ENCODE measurements at places on chromosomes 1 and 21.

DNA sequence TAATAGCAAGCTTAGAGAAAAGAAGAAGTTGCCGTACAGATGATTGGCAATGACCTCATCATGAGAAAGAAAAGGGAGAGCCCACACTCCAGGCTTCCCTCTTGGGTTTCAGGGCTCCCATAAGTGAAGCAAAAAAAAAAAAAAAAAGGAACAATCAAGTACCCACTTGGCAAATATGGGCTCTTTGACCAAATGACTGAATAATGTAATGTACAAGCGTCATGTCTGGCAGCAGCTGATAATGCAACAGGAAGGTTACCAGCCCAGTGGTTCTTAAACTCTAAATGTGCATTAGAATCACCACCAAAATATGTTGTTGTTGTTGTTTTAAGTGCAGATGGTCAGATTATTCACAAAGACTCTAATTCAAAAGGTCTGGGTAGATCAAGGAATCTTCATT lies 13.5 kb downstream of the TNFSF4 start:
- no peak for DNase-seq

- no peak for DNase-seq
Measured at GRCh38 chr1:60990714-60991090, 91.7 kb upstream of the NFIA start.

- DNase-seq = no peak
Measured at GRCh38 chr1:155864393-155864792, 5.0 kb downstream of the SYT11 start.

DNA sequence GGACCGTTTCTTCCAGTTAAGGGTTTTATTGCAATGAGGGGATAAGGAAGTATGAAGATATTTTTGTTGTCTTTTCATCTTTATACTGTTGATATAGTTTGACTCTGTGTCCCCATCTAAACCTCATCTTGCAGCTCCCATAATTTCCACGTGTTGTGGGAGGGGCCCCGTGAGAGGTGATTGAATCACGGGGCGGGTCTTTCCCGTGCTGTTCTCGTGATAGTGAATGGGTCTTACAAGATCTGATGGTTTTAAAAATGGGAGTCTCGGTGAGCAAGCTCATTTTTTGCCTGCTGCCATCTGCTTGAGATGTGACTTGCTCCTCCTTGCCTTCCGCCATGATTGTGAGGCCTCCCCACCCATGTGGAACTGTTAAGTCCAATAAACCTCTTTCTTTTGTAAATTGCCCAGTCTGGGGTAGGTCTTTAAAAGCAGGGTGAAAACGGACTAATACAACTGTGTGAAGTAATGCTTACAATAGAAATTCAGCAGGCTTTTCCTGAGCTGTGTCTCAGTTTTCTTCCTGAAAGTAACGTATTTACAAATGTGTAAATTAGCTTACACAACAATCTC lies 377.3 kb downstream of the SIPA1L2 start:
- no peak for DNase-seq

DNA sequence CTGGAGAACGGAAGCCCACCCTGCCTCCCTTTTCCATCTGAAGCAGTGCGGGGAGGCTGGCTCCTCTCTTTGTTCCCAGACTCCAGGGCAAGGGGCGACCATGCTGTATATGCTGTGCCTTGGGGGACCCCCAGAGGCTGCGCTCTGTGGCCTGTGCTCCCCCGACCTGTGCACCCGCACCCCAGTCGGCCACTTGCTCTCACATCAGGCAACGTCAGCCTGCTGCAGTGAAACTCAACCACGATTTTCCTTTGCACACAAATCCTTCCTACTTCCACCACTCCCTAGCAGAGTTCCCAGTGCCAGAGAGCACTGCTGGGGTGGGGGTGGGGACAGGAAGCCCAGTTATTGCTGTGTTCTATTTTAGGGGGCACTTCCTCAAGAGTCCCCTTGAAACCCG lies 52.5 kb downstream of the SIM2 start:
- DNase-seq = no peak

- DNase-seq = no peak
Measured at GRCh38 chr21:45644041-45644906, 749 bp downstream of the PCBP3 start.

GRCh38 chr1:228136901-228137300 lies 3.2 kb upstream of the GUK1 start:
- DNase-seq = no peak

DNA sequence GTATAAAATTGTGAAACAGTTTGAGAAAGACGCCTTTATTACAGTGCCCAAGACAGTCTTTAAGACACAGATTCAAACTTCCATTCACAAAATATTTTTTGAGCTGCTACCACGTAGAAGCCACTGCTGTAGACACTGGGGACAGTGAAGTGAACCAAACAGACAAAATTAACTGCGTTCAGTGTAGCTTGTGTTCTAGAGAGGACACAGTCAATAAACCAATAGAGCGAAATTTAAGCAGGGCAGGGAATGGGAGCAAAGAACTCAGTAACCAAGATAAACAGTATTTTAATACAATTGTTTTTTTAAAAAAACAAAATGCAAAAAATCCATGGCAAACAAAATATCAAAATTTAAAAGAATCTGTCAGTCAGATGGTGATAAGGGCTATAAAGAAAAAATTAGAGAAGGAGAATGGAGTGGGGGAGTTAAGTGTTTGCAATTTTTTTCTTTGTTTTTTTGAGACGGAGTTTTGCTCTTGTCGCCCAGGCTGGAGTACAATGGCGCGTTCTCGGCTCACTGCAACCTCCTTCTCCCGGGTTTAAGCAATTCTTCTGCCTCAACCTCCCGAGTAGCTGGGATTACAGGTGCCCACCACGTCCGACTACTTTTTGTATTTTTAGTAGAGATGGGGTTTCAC lies 719 bp upstream of the PARS2 start:
- no peak for DNase-seq

GRCh38 chr1:192810253-192810880 lies 1.5 kb downstream of the RGS2 start:
- DNase-seq = no peak

DNA sequence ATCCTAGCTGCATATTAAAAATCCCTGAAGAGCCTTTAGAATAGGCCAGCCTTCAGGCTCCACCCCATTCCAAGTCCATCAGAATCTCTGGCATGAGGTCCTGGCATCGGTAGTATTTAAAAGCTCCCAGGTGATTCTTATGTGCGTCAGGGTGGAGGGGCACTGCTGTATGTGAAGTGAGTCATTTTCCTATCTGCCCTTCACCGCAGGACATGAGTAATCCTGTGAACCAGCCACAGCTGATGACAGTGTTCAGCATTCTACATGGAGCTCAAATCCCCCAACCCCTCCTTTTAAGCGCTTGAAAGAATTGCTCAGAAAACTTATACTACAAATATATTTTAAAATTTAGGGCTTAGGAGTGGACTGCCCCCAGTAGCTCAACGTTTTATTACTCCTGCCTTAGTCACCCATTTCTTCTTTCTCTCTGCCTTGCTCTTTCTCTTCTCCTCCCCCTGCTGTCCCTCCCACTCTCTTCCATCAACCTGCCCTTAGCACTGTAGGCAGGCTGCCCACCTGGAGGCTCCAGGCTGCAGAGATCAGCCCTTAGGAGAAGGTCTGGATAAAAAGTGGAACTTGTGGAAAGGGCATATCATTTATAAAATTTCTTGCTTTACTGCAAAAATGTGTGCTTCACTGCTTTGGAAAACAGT lies 73.8 kb upstream of the ZNF281 start:
- no peak for DNase-seq

GRCh38 chr1:100354971-100355394 lies 2.7 kb downstream of the CDC14A start:
- DNase-seq = no peak

GRCh38 chr1:33328817-33329216 lies 7.9 kb upstream of the A3GALT2 start:
- DNase-seq = no peak

DNA sequence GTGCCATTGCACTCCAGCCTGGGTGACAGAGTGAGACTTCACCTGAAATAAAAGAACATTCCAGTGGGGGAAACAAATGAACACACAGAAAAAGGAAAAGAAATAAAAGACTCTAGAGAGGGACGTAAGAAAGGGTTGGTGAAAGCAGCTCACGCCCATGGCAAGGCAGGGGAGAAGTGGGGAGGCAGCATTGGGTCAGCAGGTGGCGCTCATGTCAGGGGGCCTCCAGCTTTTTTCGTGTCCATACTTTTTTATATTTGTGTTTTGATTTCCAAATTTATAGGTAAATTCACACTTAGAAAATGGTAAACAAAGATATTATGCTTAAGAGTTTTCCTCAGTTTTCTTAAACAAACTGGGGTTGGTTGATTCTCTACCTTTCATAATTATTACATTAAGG lies 45.5 kb downstream of the VPS13D start:
- DNase-seq = no peak

DNA sequence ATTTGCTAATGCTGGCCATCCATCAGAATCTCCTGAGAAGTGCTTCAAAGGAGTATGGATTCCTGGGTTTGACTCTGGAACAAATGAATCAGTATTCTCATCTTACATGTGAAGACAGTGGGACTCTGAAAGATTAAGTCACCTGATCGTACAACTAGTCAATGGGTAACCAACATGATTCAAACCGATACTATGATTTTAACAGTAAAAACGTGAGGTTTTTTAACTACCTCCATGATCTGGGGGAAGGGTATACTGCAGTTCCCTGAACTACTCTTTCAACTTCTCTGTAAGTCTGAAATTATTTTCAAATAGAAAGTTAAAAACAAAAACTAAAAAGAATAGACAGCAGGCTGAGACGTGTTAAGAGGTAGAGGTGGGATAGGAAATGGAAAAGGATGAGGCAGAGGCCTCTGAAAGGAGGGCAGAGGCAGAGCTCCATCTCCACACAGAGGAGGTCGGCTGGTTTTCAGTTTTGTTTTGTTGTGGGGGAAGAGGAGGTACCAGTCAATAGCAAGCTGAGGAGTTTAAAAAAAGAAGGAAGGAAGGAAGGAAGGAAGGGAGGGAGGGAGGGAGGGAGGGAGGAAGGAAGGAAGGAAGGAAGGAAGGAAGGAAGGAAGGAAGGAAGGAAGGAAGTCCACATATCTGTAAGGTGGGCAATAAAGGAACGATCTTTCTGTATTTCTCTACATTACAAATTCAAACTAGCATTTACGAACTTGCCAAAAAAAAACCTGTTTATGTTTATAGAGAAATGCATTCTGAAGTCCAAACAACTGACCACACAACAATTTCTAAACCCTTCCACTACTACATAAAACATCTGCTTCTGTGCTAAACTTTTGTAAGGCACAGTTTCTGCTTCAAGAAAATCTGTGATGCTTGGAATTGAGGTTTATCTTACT lies 213.1 kb downstream of the RERE start:
- DNase-seq = no peak

- peak; percentile 5 for DNase-seq
Measured at GRCh38 chr1:90964444-90965035, 57.3 kb downstream of the ZNF644 start.

- DNase-seq = peak; percentile 28
Measured at GRCh38 chr1:159211331-159212136, 6.9 kb downstream of the ACKR1 start.

- no peak for DNase-seq
Measured at GRCh38 chr1:66521721-66522365, 12.1 kb upstream of the SGIP1 start.

DNA sequence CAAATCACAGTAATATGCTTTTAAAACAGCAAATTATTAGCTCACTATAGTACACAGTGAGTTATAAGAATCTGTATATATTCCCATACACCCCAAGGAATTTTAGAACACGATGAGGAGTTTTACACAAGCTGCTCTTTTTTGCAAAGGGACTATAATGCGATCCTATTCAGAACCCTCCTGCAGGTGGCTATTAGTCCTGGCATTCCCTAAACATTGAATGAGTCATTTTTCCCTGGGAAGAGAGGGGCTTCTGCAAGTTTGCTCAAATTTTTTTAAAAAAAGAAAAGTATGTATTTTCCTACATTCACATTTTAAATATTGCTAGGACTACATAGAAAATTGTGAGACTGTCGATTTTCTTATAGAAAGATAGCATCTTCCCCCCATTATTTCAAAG lies 106.3 kb downstream of the COL11A1 start:
- DNase-seq = no peak

- no peak for DNase-seq
Measured at GRCh38 chr1:205189131-205189530, 22.4 kb downstream of the DSTYK start.

All from NCI-H1930 (cell line).